ENCODE measurements at places on chromosomes 5 and 9.

DNA sequence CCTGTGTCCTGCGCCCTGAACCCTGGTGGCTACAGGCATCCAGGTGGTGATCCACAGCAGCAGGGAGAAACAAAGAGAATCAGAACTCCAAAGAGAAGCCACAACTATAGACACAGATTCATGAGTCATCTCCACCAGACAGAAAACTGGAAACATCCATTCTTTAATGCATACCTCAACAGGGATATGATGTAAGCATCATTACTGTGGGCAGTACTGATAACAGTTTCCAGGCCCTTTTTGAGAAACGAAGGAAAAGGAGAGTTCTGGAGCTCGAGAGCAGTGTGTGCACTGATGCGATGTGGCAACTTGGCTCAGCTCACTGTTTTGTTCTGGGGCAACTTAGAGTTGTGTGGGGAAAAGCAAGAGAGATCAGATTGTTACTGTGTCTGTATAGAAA is 215.6 kb upstream of the ADAMTS16 start:
- DNase-seq = no peak

GRCh38 chr5:35672995-35673394 is 55.3 kb downstream of the SPEF2 start:
- DNase-seq = no peak

DNA sequence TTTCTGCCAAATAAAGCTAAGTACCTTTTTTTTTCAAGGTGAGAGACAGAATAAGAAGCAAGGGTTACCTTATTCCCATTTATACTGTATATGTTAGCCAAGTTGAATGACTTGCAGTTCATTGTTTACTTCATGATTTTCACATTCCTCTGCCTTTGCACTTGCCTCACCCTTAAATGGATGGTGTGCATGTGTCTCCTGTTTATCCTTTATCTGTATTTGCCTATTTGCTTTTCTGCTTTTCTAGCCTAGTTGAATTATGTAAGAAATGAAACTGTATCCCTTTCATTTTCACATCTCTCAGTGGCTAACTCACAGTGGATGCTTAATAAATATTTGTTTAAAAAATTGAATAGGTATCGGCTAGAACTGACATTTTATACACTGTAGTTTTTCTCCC is 200.8 kb upstream of the ST8SIA4 start:
- DNase-seq = no peak

GRCh38 chr5:93385655-93386054 is 195.4 kb downstream of the NR2F1-AS1 start:
- DNase-seq = no peak

- no peak for DNase-seq
Measured at GRCh38 chr5:74538206-74538661, 102.3 kb downstream of the ENC1 start.

DNA sequence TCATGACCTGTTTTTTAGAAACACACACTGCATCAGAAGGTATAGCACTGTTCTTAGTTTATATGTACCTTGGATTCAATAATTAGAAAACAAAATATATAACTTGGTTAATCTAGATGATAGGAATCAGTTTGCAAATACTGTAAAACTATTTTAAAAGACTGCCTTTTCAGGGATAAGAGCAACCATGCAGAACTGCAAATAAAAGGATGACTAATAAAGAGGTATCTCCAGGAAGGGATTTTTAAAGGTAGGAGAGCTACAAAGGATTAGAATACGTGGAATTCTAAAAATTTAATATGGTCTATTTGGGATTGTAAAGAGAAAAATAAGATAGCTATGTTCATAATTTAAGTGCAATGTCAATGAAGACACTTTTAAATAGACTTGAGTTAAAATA is 9.4 kb downstream of the GABRA1 start:
- DNase-seq = no peak

DNA sequence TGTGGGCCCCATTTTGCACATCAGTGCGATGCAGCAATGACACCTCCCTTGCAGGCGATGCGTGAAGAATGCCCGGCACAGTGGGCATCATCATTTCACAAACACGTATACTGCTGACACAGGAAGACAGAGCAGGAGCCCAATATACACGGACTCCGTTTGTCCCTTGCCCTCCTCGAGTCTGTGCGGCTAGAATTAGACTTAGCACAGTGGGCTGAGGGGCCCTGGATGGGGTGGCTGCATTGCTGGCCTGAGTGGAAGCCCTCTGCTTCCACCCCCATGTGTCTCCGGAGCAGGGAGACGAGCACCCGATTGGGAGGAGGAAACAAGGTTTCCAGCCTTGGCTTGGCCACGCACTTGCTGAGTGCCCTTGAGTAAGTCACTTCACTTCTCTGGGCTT is 40.8 kb downstream of the GSN start:
- no peak for DNase-seq

DNA sequence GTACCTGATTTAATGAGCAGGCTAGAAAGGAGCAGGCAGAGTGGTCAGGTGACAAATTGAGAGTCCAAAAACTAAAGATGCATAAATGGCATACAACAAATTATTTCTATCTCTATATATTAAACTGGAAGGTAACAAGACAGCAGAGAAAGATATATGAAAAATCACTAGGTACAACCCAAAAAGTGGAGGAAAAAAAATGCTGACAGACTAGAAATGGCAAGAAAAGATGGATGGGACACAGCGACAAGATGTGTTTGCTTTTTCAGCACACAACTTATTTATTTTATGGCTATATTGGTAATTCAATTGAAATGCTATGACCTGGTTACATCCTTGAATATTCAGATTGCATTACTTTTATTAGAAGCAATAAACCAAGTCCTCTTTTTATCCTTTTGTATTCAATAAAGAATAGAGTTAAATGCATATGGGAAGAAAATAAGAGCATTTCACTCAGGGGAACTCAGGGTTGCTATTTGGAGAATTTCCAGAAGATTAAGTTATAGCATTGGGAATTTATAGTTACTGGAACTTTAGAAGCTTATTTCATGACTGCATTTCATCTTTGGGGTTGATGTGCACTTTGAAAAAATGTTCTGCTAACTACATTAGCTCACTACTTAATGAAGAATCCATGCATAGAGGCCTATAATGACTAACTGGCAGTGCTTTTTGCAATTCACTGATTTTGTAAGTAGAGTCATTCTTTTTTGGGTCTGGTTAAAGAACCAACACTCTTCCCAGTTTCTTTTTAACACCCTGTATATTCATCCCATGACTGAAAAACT is 566.6 kb upstream of the TUSC1 start:
- no peak for DNase-seq

- no peak for DNase-seq
Measured at GRCh38 chr9:102631559-102631958, 363.6 kb upstream of the CYLC2 start.

GRCh38 chr9:89969881-89970639 is 365.2 kb downstream of the GADD45G start:
- DNase-seq = no peak

DNA sequence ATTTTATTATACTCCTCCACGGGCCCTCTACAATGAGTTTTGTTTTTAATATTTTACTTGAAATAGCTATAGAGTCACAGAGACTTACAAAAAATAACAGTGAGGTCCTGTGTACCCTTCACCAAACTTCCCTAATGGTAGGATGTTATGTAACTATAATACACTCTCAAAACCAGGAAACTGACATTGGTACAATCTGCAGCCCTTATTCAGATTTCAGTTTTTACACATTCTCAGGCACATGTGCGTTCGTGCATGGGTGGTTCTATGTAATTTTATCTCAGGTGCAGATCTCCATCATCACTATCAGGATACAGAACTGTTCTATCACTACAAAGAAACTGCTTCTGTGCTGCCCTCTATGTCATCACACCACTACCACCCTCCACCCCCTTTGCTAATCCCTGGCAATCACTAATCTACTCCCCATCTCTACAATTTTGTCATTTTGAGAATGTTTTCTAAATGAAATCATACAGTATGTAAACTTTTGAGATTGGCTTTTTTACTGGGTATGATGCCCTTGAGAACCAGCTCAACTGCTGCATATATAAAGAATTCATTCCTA is 16.4 kb downstream of the RAB14 start:
- DNase-seq = no peak

DNA sequence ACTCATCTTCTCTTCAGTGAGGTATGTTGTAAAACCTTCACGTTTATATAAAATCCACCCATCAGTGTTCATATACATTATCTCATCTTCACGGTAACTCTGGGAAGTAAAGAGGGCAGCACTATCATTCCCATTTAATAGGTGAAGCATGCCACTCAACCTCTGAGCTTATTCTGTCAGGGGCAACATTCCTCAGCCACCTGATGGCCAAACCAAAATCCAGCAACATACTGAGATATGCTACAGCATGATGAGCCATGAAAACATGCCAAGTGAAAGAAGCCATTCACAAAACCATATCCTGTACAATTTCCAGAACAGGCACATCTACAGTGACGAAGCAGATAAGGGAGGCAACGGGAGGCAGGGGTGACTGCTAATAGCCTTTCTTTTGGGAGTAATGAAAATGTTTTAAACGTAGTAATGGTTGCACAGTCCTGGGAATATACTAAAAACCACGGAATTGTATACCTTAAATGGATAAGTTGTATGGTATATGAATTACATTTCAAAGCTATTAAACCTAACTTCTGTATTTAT is 167.4 kb downstream of the TSSK1B start:
- DNase-seq = no peak

DNA sequence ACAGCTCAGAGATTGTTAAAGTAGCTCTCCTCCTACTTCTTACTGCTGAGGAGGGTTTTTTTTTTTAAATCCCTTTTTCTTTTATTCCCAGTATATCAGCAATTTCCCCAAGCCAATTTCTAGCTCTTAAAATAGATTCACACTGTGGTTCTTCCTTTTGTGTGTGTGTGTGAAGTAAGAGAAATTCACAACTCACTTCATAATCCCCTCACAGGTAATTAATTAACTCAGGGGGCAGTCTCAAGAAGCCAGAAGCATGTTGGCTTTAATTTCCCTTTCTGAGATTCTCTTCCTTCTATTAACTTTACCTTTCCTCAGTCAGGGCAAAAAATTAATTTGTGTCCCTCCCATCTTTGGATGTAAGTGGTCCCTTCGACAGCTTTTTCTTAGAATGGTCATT is 71.0 kb upstream of the HMHB1 start:
- no peak for DNase-seq

DNA sequence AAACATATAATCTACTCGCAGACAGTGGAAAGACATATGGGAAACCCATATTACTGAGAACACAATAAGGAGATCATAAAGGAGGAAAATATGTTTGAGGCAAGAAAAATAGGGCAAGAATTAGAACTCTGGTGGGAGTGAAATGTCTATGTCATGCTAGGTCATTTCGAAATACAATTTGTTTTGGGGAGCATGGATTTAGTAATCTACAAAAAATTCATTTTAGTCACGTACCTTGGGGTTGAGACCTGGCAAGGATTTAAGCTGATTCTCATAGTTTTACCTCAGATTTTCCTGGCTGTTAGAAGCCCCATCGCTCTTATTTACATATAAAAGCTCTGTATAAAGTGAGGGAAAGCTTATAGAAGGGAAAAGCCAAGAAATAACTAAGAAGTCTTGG is 11.5 kb upstream of the CSNK1G3 start:
- no peak for DNase-seq

DNA sequence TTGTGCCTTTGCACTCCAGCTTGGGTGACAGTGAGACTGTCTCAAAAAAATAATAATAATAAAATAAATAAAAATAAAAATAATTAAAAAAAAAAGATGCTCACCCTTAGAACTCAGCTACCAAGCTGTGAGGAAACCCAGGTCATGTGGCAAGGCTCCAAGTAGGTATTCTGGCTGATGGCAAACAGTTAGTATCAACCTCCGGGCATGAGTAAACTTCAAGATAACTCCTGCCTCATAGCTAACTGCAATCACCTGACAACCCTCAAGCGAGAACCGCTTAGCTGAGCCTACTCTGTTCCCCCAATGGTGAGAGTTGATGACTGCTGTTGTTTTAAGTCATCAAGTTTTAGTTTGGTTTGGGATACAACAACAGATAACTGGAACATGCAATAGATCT is 6.1 kb upstream of the SLC44A1 start:
- DNase-seq = no peak

DNA sequence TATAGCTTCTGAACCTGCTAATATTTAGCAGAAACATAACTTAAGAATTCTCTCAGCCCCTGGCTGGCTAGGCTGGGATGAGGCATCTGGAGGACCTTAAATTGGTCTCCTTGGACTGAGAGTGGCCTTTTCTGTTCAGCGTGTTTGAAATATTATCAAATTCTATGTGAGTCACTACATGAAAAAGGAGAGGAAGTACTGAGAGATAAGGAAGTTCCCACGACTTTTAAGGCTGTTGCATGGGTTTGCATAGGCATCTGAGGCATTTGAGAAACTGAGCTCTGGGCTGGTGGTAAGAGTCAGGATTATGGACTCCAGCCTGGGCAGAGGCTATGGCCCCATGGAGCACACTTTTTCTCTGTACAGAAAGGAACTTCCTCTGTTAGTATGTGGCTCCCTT is 816.2 kb upstream of the GRAMD2B start:
- DNase-seq = no peak

DNA sequence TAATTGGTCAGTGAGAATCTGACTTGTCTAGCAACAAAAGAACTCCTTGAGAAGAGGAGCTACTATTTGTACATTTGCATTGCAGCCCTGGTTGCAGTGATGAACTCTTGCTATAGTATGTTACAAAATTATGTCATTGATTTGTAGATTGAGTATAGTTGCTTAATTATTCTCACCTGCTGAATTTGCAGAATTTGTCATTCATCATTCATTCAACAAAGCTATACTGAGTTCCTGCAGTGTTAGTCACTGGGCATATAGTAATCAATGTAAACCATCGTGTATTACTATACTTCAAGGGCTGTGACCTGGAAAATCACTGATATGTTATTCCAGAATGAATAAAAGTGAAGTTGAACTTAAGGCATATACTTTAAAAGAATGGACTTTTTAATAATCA is 50.1 kb downstream of the SLC1A3 start:
- no peak for DNase-seq

DNA sequence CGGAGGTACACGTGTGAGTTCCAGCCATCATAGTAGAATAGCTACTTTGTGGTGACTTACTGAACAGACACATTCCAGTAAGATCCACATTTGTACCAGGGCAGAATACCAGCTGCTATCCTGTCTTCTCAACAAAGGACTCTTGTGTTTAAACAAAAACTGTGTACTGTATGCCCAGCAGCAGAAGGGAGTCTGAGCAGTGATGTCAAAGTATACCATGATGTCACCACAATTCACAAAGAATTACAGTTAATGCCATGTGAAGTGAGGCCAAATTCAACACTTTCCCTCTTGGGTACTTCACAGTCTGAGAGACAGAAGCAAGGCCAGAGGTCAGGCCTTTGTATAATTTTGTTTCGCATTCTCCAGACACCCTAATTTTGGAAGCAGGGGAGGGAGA is 137.0 kb downstream of the ADAMTSL1 start:
- DNase-seq = no peak

Measured in activated CD8-positive, alpha-beta memory T cell treated with anti-CD3 and anti-CD28 coated beads for 4 hours (primary cell).